PC-3 (cell line): ENCODE measurements at places on chromosomes 16 and 17. TPM values are rescaled to one million over a fixed set of nuclear protein-coding genes. Genes with fewer than 3 reads are reported as not detected.

GPT2 gene
- 19.4 and 22.0 TPM in 2 replicates for total RNA-seq

OSBPL7 gene
- 18.4 and 22.1 TPM in 2 replicates for total RNA-seq

- peaks cover 42% of the 10 kb centered on the region for H3K4me1 ChIP-seq
- DNase-seq: peak; percentile 42
- H3K4me3 ChIP-seq: peak overlapping the region; percentile 88
- H3K27me3 ChIP-seq: no peaks in the 10 kb centered on the region
These were observed 53.0 kb downstream of the TUBD1 start for GRCh38 chr17:59839651-59840328.

GRCh38 chr16:57700781-57701551 lies 6.4 kb downstream of the DRC7 start:
- H3K4me3 ChIP-seq: no peak overlapping the region
- no peak overlapping the region for H3K27ac ChIP-seq

PRSS27 gene
- total RNA-seq: 1.2 TPM in 1 of 2 replicates, not detected in the other

DNA sequence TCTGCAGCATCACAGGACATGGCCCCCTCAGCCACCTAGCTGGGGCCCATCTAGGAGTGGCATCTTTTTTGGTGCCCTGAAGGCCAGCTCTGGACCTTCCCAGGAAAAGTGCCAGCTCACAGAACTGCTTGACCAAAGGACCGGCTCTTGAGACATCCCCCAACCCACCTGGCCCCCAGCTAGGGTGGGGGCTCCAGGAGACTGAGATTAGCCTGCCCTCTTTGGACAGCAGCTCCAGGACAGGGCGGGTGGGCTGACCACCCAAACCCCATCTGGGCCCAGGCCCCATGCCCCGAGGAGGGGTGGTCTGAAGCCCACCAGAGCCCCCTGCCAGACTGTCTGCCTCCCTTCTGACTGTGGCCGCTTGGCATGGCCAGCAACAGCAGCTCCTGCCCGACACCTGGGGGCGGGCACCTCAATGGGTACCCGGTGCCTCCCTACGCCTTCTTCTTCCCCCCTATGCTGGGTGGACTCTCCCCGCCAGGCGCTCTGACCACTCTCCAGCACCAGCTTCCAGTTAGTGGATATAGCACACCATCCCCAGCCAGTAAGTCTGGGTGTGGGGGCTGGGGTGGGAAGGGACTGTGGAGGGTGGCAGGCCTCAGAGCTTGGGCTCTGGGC lies 22.0 kb downstream of the RARA start:
- no peak overlapping the region for H3K4me3 ChIP-seq
- no peaks in the 10 kb centered on the region for H3K36me3 ChIP-seq
- H3K4me1 ChIP-seq: peaks cover 8% of the 10 kb centered on the region; the same call in 1 of the 2 replicates
- no peak overlapping the region for H3K27ac ChIP-seq

XYLT1 gene
- not detected in 2 replicates for total RNA-seq

- H3K27ac ChIP-seq: no peak overlapping the region
- no peaks in the 10 kb centered on the region for H3K4me1 ChIP-seq
- H3K36me3 ChIP-seq: no peaks in the 10 kb centered on the region; the same call in none of the 2 replicates
- no peak overlapping the region for H3K4me3 ChIP-seq
- no peak for DNase-seq
These were observed 24.4 kb downstream of the RBL2 start for GRCh38 chr16:53458635-53459034.
